ENCODE measurements at places on chromosomes 7 and 10.

DNA sequence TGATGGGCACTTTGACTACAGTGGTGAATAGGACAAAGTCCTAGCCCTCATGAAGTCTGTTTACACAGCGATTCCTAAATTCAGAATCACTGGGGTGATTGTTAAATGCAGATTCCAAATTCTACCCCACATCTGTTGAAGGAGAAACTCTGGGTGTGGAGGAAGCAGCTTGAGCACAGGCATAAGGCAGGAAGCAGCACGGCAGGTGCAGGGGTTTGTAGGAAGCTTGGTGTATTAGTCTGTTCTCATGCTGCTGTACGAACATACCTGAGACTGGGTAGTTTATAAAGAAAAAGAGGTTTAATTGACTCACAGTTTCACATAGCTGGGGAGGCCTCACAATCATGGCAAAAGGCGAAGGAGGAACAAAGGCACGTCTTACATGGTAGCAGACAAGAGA, 5.1 kb downstream of the AKR1E2 start:
- DNase-seq = no peak

GRCh38 chr10:96656198-96656577, 64.1 kb downstream of the PIK3AP1 start:
- DNase-seq = no peak

- DNase-seq = no peak
Measured at GRCh38 chr10:86348321-86349210, 18.0 kb downstream of the GRID1 start.

- DNase-seq = no peak
Measured at GRCh38 chr10:113221756-113222168, 271.7 kb downstream of the TCF7L2 start.

DNA sequence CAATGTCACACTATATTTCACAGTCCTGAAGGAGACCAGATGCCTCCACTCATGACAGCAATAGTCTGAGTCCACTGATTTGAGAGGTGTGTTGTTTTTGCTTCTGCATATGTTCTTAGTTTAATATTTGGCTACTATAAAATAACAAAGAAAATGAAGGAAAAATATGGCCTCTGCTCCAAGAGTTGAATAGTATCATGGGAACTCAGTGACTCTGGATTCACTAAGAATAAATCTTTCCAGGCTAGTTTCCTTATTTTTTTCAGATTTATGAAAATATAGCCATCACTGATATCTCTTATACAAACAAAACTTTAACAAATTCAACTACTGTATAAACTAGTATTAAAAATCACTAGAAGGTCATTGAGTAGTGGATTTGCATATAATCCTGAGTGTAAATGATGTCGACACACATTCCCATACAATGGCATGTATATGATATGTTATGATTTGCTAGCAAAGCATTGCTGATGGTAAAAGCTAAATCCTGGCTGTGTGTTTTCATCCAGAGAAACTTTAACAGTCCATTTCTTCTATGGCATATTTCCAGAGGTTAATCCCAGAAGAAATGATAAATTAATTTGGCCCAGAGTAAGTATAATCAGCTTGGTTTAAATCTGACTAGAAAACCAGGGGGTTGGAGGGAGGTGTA, 66.0 kb upstream of the VIPR2 start:
- no peak for DNase-seq

GRCh38 chr7:117020591-117020973, 67.3 kb downstream of the ST7 start:
- no peak for DNase-seq

GRCh38 chr7:134636008-134636449, 10.6 kb upstream of the BPGM start:
- no peak for DNase-seq

DNA sequence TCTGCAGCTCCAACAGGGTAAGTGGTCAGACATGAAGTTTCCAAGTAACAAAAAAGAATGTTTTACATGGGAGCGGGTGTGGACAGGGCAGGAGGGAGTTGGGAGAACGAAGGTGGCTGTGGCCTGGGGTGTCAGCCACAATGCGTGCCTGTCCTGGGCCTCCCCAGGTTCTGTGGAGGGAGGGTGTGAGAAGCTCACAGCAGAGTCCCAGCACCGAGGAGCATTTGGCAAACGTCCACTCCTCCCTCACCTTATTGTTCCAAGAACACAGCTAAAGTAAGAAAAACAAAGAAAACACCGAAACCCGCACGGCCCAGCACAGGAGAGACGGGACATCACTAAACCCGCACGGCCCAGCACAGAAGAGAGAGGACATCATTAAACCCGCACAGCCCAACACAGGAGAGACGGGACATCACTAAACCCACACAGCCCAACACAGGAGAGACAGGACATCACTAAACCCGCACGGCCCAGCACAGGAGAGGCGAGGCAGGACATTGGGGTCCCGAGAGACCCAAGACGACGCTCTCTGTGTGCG, 226.4 kb downstream of the MAD1L1 start:
- no peak for DNase-seq

DNA sequence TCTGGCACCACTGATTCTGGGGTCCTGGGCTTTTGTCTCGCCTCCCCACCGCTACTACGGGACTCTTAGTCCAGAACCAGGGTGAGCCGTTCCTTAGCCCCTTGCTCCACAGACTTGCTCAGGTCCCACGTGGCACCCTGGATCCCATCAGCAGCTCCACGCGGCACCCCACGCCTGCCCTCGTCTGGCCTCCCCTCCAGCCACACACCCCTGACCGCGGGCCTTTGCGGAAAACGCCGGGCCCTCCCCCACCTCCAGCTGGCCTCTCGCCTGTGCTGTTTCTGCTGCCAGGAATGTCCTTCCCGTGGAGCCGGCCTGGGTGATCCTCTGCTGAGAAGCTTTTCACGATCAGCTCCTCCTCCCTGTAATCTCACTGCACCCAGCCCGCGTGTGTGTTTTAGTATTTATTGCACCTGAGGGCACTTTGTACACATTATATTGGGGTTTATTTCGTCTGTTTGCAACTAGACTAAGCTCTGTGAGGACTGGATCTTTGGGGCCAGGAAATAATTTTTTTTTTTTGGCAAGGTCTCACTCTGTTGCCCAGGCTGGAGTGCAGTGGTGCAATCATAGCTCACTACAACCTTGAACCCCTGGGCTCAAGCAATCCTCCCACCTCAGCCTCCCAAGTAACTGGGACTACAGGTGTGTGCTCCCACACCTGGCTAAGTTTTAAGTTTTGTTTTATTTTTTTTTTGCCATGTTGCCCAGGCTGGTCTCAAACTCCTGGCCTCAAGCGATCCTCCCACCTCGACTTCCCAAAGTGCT, 10.5 kb upstream of the TTYH3 start:
- no peak for DNase-seq

DNA sequence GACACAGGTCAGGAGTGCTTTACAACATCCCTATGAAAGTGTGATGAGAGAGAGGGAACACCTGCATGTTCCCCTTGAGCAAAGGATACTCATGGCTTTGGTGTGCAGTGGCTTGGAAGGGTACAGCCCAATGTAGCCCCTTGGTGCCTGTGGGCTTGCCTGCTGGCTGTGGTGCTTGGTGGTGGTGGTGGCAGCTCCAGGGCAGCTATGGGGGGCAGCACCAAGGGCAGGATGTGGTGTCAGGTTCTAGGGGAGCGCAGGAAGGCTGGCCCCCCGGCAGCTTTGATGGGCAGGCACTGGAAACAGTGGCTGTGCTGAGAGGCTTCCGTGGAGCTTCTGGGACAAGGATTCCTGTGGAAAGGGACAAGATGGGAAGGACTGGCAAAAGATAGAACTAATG, 464.0 kb upstream of the ZMIZ1 start:
- DNase-seq = no peak

DNA sequence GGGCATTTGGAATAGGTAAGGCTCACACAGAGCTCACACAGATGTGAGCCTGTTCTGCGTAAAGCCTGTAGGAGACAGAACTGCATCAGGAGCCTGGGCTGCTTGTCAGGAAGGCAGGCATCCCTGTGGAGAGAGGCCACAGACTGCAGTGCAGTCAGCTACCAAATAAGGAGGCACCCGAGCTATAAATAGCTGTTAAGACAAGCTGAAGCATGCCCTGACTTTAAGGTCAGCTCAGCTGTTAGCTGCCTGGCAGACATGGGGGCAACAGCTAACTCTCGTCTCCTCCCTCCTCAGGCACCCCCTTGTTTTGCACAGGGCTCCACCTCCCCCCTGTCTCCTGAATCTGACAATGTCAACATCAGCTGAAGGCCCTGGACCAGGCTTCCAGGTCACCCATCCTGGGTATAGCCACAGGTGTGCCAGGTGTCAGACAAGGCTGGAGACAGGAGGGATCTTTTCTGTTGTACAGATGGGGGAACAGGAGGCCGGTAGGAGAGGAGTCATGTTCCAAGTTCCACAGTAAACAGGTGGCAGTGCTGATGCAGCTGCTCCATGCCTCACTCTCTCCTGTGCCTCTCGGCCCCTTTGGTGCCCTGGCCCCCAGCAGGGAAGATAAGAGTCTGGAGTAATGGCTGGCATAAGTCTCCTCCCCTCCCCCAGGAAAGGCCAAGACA, 27.6 kb upstream of the MKRN1 start:
- no peak for DNase-seq

DNA sequence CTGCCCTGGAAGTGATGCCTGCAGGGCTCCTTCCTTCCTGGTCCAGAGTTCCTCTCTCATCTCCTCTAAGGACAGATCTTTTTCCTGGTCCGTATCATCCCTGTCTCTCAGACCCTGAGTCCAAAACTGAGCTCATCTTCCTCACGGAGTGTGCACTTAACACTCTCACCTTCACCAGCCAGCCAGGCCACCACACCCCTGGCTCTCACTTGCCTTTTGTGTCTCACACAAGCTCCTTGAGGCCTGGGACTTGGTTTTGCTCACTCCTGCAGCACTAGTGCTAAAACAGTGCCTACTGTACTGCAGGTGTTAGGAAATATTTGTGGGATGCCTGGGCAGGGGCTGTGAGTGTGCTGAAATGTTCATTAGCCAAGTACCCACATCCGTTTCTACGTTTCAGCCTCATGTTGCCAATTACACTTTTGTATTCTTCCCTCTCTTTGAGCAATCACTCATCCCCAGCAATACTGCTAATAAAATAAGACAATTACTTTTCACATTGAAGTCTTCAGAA, 21.4 kb upstream of the PARP12 start:
- no peak for DNase-seq

DNA sequence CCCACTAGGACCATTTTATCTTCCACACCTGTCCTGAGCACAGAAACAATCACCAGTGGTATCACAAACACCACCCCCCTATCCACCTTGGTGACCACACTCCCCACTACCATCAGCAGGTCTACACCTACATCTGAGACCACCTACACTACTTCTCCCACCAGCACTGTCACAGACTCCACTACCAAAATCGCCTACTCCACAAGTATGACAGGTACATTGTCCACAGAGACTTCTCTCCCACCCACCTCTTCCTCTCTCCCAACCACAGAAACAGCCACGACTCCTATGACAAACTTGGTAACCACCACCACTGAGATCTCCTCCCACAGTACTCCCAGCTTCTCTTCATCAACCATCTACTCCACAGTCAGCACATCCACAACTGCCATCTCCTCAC, 3.3 kb downstream of the MUC3A start:
- DNase-seq = no peak

DNA sequence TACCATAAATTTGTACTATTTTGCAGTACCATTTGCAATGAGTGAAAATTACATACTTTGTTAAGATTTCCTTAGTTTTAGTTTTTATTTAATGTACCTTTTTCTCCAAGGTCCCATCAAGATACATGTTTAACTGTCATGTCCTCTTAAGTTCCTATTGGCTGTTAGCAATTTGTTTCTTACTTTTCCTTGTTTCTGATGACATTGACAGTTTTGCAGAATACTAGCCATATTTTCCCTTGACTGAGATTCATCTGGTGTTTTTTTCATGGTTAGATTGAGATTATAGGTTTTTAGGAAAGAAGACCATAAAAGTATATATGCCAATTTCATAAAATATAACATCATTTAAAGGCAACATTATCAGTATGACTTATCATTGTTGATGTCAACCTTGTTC, 376.8 kb upstream of the STEAP1 start:
- no peak for DNase-seq
